ENCODE measurements at places on chromosomes 2 and 18.

- no peak for DNase-seq
Observed at GRCh38 chr2:24409171-24409570, 48.8 kb upstream of the ITSN2 start.

GRCh38 chr18:31633392-31634330 lies 42.0 kb downstream of the TTR start:
- no peak for DNase-seq

- DNase-seq: peak; percentile 6
Observed at GRCh38 chr2:46018773-46019591, 278.2 kb upstream of the EPAS1 start.

DNA sequence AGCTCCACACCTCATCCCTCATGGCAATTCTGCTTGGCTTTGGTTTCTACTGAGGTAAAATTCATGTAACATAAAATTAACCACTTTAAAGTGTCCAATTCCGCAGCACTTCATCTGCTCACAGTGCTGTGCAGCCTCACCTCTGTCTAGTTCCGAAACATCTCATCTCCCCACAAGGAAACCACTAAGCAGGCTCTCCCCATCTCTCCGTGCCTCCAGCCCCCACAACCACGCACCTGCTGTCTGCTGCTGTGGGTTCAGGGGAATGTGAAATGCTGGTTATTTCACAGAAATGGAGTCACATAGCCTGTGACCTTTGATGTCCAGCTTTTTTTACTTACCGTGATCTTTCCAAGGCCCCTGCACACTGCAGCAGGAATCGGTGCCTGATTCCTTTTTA lies 7.7 kb upstream of the GPC1 start:
- no peak for DNase-seq

DNA sequence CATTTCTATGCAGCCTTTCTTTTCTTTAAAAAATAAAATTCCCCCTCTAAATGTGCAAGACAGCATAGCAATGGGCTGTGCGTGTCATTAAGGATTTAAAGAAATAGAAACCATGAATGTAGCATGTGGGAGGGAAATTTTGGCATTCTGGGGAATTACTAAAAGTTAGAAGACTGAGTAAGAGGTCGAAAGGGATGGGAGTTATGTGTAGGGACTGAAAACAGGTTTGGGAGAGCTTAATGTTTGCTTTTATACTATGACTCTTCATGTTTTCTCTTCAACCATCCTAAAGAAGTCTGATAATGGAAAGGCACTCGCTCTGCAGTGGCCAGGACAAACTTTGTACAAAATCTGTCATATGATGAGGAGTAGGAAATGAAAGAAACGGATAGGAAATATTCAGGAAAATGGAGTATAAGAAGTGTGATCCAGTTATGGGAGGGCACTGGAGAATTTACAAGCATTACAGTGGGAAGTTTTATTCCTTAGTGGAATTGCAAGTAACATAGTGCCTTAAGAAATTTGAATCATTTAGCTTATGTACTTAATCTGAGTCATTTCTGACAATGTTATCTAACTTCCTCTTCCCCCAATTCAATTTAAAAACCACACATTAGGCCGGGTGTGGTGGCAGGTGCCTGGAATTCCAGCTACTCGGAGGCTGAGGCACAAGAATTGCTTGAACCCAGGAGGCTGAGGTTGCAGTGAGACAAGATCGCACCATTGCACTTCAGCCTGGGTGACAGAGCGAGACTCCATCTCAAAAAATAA lies 20.6 kb downstream of the TMEM87B start:
- no peak for DNase-seq

DNA sequence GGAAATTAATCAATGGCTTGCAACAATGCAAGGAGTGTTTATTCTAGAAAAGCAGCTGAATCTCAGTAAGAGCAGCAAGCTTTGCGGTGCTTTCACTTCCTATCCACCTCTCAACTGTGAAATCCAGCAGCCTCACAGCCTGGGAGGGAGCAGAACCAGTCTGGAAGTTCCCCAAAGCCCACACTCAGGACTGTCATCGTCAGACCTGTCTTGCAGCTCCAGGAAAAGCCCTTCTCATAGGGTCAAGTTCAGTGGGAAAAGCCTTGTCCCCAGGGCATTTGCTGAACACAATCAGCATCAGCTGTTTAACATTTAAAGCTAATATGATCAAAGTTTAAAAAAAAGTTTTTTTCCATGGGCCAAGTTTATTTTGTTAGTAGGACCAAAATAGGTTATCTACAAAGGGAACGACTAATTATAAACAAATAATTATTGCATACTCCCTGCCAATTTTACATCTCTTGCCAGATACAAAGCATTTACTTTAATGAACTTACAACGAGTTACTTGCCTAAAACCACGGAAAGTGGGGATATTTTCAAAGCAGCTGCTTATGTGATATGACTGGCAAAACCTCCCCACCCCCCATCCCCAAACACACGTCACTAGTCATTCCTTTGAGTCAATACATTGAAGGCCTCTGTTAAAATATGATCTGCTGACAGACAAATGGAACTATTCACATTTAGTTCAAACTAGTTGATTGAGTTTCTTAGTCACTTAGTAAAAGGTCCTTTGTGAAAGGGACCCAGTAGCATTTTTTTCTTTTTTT lies 36.8 kb downstream of the PARD6G start:
- no peak for DNase-seq

DNA sequence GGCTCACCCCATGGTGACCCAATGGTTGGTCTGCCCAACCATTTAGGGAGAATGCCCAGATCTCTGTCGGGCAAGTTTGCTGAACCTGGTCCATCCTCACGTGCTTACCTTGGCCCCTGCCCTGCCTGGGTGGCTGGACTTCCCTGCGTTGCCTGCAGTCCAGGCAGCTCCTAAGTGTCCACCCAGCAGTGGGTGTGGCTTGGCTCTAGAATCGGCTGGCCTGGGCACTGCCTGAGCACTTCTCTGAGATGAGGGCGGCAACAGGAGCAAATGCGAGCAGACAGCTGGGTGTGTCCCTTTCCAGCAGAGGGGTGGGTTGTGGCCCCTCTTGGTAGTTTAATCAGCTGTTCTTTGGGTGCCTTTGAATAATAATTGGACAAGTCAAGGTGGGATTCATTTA lies 11.3 kb downstream of the PCARE start:
- DNase-seq: no peak

- no peak for DNase-seq
Observed at GRCh38 chr18:12233378-12233777, 20.8 kb upstream of the CIDEA start.

- DNase-seq: no peak
Observed at GRCh38 chr2:110828330-110828729, 96.0 kb downstream of the ACOXL start.

GRCh38 chr2:155947069-155947468 lies 385.5 kb downstream of the NR4A2 start:
- no peak for DNase-seq

GRCh38 chr18:40326985-40327384 lies 1628.0 kb upstream of the PIK3C3 start:
- no peak for DNase-seq

GRCh38 chr18:65049586-65049985 lies 701.2 kb upstream of the CDH7 start:
- no peak for DNase-seq

DNA sequence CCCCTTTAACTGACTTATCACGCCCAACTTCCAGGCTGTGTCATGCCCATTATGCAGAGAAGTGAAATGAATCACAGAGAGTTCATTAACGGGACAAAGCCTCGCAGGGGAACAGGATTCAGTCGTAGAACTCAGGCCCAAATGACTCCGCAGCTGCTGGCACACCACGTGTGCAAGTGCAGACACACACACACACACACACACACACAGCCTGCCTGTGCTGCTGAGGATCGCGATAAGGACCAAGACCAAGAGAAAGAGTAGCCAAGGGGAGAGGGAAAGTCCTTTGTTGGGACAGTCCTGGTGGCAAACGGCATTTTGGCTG lies 90.0 kb upstream of the TAF1B start:
- DNase-seq: no peak

DNA sequence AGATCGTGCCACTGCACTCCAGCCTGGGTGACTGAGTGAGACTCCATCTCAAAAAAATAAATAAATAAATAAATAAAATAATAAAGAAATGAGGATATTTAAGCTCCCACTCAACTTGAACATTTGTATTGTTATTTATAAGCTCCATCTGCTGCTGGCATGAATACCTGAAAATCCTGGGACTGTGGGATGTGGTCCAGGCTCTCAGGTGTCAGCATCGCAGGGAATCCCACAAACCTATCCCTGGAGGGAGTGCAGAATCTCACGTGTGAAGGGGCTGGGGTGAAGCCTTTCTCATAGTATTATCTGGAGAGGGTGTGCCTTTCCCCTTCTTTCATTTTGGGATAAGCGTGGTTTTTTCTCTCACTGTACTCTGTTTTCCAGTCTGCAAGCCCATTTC lies 47.4 kb upstream of the POLE4 start:
- no peak for DNase-seq

DNA sequence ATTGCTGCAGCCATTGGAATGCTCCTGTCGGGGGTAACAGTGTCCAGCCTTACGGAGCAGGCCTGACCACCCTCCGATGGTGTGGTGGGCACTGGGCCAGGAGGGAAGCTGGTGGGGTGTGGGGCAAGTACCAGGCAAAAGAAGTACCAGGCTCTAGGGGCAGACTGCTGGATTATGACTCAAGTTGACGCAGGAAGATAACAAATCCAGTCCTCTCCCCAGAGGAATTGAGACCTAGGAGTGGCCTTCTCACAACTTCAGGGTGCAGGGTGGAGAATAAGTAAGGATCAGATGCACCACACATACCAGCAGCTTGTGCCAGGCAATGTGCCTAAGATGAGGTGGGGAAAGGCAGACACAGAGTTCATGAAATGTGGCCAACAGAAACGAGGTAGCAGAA lies 37.9 kb downstream of the SEMA4F start:
- no peak for DNase-seq

DNA sequence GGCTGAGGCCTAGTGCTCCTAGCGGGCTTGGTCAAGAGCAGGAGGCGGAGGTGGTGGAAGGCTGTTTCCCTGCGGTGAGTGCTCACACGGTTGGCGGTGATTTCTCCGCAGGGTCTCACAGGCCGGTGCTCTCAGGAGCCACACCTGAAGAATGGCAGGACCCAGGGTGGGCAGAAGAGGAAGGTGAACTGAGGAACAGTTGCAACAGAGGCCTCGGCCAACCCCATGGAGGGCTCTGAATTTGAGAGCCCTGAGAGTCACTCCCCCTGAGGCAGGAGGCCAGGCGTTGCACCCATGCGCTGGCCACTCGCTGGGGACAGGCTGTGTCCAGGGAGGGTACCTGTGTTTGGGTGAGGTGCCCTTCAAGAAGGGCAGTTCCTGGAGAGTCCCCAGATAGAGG lies 35.3 kb upstream of the ZNF516 start:
- no peak for DNase-seq

- DNase-seq: no peak
Observed at GRCh38 chr18:24321071-24321470, 76.6 kb downstream of the OSBPL1A start.

- DNase-seq: no peak
Observed at GRCh38 chr2:234812851-234813250, 139.0 kb upstream of the SH3BP4 start.

- DNase-seq: no peak
Observed at GRCh38 chr2:211085056-211085680, 528.8 kb downstream of the CPS1 start.

- no peak for DNase-seq
Observed at GRCh38 chr2:216308576-216308975, 63.7 kb downstream of the MARCHF4 start.
